ENCODE measurements at places on chromosomes 7 and 10.

DNA sequence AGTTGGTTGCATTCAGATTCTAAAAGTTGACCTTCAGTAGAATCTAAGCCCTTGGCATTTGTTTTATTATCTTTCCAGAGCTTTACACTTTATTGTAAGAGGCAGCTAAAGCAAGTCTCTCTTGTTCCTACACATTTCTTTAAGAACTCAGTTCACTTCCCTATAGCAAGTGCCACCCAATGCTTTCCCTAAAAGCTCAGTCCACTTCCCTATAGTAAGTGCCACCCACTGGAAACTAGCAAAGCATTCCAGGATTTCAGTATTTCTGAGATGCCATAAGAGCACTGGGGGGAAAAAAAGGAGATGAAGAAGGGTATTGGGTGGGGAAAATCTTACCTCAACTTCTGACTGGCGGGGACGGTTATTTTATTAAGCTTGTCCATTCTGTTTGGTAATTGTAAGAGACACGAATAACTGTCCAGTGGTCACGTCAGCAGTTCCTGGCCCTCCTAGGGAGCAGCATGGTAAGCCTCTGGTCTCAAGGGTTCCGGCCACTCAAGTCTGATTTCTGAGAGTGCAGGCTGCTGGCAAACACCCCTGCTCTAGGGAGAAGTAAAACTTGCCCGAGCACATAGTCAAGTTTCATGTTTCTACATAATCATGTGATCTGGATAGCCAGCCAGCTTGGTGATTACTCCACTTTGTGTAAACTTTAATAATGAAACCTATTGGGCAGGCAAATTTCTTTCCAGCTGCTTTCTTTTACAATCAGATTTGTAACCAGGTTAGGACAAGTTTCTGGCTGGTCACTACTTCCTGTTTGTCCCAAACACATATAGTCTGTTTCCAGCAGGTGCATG is at the start of gene BLNK:
Gene BLNK (minus strand): TSS at position 554 of the 800 bp plus-strand sequence. CDS start 171 bp downstream, at position 383.
- no peak for DNase-seq

GRCh38 chr7:149455175-149455950 is 5.5 kb downstream of the ZNF777 start:
- DNase-seq = no peak

DNA sequence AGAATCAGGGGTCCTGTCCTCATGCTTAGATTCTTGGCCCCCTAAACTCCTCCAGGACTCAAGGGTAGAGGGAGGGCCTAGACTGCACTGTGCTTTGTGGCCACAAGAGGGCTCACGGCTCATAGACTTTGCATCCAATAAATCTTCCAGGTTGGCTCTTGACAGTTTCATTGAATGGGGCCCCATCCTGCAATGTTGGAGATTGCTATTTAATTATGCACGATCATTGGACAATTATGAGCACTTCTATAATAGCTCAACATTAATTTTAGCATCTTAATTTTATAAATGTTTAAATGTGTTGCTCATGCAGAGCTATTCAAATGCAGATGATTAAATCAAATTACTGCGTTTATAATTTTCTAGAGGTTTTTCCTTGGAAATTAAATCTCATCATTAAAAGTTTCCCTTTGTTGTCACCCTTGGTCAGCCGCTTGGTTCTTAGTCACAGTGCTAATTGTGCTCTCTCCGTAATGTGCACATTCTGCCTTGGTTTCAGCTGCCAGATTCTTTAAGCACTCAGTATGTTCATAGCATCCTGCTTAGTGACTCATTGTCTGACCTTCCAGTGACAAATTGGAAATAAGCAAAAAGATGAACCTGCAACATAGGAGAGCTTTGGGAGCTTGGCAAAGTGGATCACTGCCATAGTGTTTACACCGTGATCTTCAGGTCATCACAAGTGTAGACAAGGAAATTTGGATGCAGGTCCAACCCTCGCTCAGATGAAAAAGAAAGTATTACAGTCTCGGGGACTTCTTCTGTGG is 33.4 kb upstream of the PLPP4 start:
- DNase-seq = peak; percentile 40

DNA sequence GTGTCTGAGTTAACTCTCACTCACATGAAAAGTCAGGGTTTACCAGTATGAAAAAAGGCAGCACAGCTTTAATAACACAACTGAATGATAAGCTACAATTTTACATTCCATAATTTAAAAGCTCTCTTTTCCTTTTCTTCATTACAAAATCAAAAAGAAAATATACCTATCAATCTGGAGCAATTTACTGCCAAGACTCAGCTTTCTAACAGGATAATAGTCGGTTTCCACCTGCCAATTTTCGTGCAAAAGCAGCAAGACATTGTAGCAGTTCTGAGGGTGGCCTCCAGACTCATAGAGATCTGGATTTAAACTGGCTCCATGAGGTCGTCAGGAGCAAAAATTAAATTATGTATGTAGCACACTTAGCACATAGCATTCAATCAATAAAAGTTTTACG is 191.0 kb downstream of the GLI3 start:
- DNase-seq = no peak

DNA sequence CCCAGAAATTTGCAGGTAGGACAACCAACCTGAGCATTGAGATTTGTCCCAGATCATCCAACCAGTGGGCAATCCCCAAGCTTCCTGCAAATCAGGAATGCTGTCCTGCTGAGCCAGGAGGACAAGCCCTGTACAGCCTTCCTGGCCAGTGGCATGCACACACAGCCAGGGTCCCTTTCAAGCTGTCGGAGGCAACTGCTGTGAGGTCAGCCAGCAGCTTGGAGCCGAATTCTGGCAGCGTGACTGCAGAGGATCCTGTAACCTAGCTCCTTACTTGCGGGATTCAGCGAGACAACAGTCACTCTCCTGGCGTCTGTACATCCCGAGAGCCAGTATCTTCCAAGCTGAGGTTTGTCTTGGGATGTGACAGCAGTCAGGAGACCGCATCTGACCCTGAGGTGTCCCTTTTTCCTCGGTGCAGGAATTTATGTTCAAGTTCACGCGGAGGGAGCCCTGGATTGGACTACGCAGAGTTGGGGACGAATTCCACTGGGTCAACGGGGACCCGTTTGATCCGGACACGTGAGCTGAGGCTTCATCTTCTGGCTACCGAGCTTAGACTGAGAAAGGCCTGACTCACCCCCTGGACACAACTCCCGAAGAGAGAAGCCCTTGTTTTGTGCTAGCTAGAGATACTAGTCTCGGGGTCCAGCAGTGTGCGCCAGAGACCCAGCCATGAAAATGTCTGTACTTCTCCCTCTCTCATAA is 18.3 kb downstream of the CLEC2L start:
- no peak for DNase-seq

DNA sequence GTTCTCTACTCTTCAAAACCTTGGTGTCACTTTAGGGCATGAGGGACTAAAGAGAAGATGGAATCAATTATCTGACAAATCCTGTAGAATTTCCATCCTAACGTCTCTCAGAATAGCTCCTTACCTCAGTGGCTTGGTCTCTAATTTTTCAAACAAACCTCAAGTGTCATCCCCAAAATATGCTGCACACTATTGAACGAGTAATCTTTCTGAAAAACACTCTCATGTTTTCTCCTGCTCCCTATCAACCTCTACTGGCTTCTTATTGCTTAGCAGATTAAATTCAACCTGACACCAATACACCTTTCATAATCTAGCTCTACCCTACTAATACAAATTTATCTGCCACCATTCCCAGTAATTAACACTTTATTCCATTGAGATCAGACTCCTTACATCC is 8.5 kb downstream of the CNOT4 start:
- DNase-seq = no peak

DNA sequence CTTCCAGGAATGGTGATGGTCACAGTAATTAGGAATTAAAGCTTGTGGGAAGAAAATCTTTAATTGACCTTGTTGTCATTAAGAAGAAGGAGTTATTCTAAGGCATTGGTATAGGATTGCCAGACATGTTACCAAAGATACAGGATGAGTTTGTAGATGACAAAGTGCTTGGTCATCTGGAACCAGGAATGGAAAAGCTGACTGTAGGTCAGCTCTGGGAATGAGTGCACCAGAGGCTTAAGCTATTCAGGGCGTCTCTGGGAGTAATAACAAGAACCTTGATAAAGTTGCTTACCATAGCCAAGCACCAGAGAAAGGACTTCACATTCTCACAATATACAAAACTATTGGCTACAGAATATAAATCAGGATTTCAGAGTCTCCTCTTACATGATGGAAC is 89.0 kb downstream of the PHTF2 start:
- no peak for DNase-seq

GRCh38 chr7:40972426-40972825 is 730.5 kb downstream of the INHBA start:
- DNase-seq = no peak

- DNase-seq = no peak
Observed at GRCh38 chr7:36728143-36728542, 3.8 kb upstream of the AOAH start.

DNA sequence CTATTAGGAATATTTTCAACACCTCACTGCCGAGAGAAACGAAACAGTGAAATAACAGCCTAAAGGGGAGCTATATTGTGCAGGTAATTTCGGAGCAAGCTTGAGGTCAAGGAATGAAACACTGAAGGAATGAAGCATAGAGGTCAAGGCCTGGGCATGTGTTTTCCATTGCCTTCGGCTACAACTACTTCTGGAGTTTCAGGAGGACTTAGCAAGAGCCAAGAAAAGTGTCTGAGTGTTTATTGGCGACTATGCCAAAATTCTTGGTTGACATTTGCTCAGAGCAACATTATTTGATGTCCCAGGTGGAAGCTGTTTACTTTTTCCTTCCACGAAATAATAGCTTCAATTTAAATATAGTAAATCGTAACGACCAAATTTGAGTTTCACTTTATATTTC is 89.6 kb upstream of the IFRD1 start:
- no peak for DNase-seq

- DNase-seq = no peak
Observed at GRCh38 chr10:80196270-80196949, 8.9 kb downstream of the ANXA11 start.

DNA sequence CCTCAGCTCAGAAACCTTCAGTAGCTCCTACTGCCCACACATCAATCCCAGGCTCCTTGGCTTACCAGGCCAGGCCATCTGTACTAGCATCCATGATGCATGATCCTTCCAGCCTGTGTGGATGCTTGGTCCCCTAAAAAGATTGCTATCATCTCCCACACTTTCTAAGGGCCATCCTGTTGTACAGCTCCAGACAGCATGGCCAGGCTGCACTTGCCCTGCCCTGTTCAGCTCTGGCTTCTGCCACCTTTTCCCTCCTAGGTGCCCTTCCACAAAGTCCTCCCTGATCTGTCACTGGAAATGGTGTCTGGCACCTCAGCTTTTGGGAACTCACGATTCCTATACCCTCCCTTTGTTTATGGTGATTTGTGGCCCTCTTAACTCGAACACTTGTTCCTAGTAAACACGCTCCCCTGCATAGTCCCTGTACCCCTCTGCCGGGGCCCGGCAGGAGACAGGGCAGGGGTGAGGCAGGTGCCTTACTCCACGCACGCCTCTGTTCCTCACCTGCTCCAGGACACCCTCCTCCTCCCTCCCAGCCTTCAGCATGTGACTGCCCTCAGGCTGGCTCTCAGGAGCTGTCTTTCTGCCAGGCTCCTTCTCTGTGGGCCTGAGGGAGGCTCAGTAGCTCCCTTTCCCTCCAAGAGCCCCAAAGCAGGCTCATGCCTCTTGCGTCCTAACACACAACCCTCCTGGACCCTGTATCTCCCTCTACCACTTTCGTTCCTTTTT is 71.8 kb downstream of the CDH23 start:
- no peak for DNase-seq

DNA sequence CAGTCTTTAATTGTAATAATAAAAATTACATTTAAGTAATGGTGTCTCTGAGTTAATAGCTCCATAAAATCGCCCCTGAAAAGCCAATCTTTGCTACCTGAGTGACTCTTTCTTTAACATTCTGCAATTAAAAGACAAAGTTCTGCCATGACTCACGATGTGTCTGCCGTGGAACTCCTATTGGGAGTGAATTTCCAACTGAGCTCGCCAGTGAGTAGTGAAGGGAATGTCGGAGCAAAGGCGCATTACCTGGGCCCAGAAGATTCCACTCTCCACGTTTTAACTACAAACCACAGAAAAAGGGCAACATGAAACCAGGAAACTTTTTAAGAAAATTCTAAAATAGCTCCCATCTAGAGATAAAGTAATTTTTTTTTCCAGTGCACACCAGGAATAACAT is 36.9 kb upstream of the RNF32 start:
- no peak for DNase-seq

- no peak for DNase-seq
Observed at GRCh38 chr10:48506147-48506917, 98.5 kb downstream of the ARHGAP22 start.

GRCh38 chr7:158959021-158959717 is 102.8 kb downstream of the DYNC2I1 start:
- no peak for DNase-seq

DNA sequence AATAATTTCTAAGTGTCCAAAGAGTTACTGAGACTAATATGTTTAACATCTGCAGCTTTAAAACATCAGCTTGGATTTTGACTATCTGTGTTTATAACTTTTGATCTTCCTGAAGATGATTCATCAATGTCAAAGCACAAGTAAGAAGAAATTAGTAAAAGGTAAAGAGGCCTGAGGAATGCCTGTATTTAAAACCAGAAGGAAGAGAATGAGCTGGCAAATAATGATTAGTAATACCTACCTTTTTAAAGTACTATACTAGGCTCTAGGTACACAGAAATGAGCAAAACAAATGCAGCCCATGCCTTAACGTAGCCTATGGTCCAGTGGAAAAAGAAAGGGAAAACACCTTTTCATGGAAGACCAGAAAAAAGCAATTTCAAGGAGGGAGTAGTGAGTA is 158.0 kb downstream of the KCND2 start:
- DNase-seq = no peak

GRCh38 chr10:98420786-98421185 is 5.8 kb upstream of the PYROXD2 start:
- no peak for DNase-seq

DNA sequence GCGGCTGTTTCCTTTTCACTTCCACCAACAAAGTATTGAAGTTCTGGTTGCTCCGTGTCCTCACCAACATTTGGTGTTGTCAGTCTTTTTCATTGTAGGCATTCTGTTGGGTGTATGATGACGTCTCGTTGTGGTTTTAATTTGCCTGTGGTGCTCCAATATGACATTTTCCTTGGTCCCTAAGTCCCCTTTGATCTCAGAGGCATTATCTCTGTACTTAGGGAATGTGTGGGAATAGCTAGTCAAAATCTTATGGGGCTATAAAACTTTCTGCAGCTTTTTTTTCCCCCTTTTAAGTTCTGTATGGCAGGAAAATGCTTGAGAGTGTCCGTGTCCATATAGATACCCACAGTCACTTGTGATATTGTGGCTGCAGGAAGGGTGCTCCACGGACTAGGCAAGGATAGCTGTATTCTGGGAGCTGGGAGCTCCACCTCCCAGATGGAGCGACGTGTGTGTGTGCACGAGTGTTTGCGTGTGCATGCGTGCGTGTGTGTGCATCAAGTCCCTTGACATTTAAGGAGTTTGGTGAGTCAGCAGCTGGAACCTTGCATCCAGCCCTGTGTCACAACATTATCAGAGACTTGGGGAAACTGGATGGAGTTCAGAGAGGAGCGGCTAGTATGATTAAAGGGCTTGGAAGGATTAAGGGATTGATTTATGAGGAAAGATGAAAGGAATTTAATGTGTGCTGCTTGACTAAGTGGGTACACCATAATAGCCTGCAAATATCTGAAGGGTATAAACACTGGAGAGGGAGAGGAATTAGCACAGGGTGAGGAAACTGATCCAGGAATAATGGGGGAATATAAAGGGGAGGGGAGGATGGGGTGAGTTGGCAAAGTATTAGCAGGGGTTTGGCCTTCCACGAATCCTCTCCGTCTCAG is 66.8 kb downstream of the LRMDA start:
- DNase-seq = no peak

GRCh38 chr10:121064491-121064890 is 213.3 kb downstream of the WDR11 start:
- DNase-seq = no peak

- DNase-seq = no peak
Observed at GRCh38 chr10:44936314-44936975, 23.2 kb upstream of the RASSF4 start.
